ENCODE measurements at places on chromosomes 4 and X.

GRCh38 chr4:154485127-154485773 lies 6.3 kb downstream of the DCHS2 start:
- no peak for DNase-seq

GRCh38 chr4:10026485-10026884 lies 5.2 kb upstream of the SLC2A9 start:
- DNase-seq: no peak

GRCh38 chrX:49995107-49995731 lies 72.8 kb downstream of the CLCN5 start:
- DNase-seq: peak; percentile 30

- no peak for DNase-seq
Observed at GRCh38 chr4:182351485-182351884, 108.3 kb downstream of the TENM3 start.

Data from RKO (cell line).